ENCODE measurements at places on chromosomes 16 and 17.

GRCh38 chr16:51922476-51922875 is 624.5 kb downstream of the TOX3 start:
- no peak for DNase-seq

- DNase-seq = no peak
Measured at GRCh38 chr17:49452201-49452600, 37.5 kb upstream of the PHB1 start.

GRCh38 chr16:53018834-53019416 is 33.8 kb downstream of the CHD9NB start:
- peak; percentile 41 for DNase-seq

GRCh38 chr17:7553356-7553755 is 4.5 kb downstream of the TNFSF12 start:
- no peak for DNase-seq

DNA sequence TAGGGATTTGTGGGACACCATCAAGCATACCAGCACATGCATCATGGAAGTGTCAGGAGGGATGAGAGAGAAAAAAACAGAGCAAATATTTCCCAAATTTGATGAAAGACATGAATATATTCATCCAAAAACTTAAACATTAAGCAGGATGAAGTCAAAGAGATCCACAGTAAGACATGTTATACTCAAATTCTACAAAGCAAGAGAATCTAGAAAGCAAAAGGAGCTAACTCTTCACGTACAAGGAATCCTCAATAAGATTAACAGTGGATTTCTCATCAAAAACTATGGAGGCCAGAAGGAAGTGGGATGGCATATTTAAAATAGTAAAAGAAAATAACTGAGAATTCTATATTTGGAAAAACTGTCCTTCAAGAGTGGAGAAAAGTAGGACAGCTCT is 374.8 kb downstream of the ZFHX3 start:
- DNase-seq = peak; percentile 12

- no peak for DNase-seq
Measured at GRCh38 chr17:71127416-71127815, 958.1 kb downstream of the KCNJ2 start.

DNA sequence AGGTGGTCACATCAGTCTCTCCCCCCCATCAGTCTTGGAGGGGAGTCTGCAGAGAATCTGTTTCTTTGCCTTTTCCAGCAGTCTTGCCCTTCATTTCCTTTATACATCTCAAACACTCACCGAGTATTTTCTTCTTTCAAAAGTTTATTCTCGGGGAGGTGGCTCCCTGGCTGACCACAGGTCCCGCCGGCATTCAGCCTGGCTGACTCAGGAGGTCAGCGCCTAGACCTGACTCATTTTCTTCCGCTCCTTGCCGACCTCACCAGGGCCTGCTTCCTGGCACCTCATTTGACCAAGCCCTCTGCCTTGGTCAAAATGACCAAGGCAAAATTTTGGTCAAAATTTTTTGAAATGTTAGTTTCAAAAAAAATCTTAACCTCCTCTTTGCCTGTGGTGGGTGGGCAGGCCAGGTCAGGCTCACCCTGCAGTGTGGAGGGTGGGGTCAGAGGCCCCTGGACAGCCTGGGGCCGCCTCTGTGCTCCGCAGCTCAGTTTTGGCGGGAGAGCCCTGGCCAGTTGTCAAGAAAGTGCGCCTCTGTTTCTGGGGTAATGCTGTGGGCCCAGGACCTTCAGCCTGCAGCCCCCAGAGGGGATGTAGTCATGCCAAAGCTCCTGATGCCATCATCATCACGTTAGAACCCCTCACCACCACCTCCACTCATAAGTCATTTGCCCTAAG is 165.6 kb downstream of the SPECC1 start:
- DNase-seq = no peak

GRCh38 chr17:70599198-70599597 is 429.9 kb downstream of the KCNJ2 start:
- DNase-seq = no peak

- no peak for DNase-seq
Measured at GRCh38 chr17:9895923-9896322, 9.1 kb downstream of the RCVRN start.

- no peak for DNase-seq
Measured at GRCh38 chr16:18003033-18003432, 333.5 kb downstream of the NPIPA8 start.

DNA sequence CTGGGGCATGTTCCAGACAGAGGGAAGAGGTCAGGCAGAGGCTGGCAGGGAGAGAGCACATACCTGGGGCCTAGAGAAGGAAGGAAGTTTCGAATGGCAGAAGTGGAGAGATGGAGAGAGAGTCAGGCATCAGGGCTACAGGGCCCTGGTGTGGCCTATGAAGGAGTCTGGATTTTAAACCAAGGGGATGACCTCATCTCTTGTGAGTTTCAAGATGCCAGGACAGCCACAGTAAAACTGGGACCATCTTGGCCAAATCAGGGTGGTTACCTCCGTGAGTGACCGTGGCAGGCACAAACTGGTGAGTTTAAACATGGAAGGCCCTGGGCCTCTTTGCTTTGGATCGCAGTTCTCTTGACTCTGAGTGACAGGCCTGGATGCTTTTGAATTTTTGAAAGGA is 7.6 kb upstream of the ATP2C2 start:
- DNase-seq = no peak

DNA sequence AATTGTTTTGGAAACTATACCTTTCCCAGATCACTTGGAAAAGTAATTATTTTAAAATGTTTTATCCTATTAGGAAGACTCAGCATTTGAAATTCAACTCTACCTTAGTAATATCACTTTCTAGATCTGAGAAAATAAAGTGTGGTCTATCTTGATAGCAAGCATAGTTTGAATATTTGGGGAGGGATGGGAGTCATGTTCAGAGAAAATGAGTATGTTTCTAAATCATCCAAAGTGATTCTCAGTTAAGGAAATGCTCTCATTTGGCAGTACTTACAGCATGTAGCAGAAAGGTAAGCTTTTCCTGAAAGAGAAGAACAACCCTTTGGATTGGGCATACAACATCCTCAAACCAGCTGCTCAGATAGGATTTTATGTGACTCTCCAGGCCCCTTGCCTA is 6.9 kb downstream of the C17orf75 start:
- DNase-seq = no peak

- DNase-seq = no peak
Measured at GRCh38 chr17:41687828-41688640, 651 bp upstream of the EIF1 start.

GRCh38 chr17:8048736-8049135 is 9.9 kb downstream of the ALOX15B start:
- no peak for DNase-seq

GRCh38 chr16:89210165-89210903 is 7.2 kb upstream of the ZNF778 start:
- no peak for DNase-seq

- DNase-seq = no peak
Measured at GRCh38 chr16:88566158-88566557, 4.0 kb upstream of the ZC3H18 start.

DNA sequence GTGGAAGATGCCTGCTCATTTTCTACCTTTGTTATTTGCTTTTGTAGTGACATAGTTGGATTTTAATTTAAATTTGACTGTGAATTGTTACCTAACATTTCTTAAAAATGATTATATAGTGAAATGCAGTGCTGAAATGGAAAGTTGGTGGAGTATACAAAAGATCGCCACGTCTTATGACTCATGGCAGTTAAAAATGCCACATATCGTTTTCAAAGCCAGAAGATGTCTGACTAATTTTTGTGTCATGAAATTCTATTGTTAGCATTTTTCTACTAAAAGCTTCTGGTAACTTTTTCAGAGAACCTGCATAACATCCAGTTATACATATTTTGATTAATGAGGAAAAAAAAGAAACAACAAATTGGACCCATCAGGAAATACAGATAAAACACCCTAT is 20.6 kb downstream of the MAP2K4 start:
- no peak for DNase-seq

Data from HAP-1 (cell line).